NCI-H1930 (cell line): ENCODE measurements at places on chromosomes 16 and 17.

- no peak for DNase-seq
Observed at GRCh38 chr17:66230922-66231591, 1.8 kb upstream of the APOH start.

DNA sequence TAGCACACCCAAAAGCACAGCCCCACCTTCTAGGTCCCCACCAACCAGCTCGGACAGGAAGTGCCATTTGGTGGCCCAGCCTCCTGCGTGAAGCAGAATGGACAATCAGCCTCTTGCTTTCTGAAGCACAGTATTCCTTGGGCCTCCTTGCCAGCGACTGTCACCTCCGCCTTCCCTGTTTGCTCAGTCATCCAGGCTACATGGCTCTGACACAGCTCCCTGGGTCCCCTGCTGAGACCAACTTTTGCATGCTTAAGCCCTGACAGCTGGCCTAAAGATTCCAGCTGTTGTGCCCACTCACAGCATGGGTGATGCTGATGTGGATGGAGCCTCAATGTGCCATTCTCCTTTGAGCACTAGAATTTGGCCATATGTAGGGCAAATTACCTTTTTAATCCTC lies 4.5 kb upstream of the CACNG5 start:
- DNase-seq = no peak

- no peak for DNase-seq
Observed at GRCh38 chr17:34370997-34371395, 8.0 kb upstream of the CCL1 start.

DNA sequence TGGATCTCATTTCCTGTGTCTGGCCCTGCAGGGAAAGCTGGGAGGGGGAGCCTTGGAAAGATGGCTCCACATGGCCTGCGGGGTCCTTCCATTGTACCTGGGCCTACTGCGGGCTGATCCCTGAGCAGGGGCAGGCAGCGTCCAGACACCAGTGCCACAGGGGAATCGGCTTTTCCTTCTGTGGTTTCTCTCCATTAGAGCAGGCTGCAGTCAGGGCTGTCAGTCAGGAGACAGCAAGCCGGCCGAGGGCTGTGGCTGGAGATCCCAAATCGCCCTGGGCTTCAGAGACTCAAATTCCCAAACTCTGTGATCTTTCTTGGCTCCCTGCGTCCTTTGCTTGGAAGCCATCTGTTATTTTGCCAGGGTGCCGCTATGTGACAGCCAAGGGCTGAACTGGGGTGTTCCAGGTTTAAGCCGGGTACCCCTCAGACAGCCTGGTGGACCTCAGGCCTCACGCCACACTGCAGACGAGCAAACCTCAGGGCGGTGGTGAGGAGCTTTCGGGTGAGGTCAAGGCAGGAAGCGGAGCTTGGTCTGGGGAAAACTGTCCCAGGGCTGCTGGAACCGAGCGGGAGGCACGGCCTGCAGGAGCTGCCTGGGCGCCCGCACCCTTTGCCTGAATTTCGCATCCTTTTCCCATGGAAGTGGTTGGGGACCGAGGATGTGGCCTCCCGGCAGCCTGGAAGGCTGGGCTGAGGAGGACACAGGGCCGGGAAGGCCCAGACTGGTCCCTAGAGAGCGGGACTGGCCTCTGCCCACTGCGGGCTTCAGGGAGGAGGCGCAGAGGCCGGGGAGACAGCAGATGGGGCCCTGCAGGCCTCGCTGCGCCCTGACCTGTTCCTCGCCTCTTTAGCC lies 1.5 kb upstream of the CPNE7 start:
- DNase-seq = no peak

DNA sequence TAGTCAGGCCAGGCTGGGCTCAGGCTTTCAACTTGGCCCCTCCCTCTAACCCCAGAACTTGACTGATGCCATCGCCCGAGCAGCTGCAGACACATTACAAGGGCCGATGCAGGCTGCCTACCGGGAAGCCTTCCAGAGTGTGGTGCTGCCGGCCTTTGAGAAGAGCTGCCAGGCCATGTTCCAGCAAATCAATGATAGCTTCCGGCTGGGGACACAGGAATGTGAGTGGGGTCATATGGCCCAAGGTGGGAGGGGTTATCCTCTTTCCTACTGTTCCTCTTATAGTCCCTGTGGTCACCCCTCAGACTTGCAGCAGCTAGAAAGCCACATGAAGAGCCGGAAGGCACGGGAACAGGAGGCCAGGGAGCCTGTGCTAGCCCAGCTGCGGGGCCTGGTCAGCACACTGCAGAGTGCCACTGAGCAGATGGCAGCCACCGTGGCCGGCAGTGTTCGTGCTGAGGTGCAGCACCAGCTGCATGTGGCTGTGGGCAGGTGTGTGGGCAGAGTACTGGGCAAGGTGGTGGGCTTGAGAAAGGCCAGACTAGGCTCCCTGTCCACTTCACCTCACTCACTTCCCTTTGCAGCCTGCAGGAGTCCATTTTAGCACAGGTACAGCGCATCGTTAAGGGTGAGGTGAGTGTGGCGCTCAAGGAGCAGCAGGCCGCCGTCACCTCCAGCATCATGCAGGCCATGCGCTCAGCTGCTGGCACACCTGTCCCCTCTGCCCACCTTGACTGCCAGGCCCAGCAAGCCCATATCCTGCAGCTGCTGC lies 2.1 kb upstream of the NRN1L start:
- no peak for DNase-seq

DNA sequence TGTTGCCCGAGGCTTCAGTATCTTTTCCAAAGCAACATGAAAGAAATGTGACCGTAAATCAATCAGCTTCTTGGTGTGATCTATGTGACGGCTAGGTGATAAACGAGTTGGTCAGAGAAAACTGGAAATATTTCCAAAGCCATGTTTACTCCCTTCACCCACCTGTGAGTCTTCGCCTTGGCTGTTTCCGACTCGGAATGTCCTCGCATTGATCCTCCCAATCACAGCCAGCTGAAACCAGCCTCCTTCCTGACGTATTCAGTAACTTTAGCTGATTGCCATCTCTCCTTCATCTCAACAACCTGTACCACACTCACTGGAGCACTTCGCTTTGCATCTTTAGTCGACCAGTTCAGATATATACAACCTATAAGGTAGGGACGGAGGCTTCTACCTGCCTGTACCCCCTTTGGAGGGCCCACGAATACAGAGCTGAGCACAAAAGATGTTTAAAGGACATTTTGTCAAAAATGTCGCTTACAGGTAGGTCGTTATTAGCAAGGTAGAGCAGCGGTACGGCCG lies 705 bp downstream of the KRABD2 start:
- DNase-seq = no peak

DNA sequence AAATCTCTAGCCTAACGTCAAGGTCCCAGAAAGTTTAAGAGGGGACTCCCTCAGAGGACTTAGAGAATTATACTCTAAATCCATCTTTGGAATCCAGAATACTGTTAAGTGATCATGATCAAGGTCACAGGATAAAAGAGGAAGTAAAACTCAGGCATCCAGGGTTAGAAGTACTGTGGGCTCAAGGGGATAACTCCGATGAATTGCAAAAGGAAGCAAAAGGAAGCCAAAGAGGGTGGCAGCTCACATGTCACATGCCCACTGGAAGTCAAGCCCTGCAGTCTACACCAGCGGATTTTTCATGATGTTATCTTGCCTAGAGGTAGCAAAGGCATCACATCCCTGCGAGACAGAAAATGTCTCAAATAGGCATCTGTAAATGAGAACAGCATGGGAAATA lies 3.8 kb downstream of the ZNF821 start:
- no peak for DNase-seq

DNA sequence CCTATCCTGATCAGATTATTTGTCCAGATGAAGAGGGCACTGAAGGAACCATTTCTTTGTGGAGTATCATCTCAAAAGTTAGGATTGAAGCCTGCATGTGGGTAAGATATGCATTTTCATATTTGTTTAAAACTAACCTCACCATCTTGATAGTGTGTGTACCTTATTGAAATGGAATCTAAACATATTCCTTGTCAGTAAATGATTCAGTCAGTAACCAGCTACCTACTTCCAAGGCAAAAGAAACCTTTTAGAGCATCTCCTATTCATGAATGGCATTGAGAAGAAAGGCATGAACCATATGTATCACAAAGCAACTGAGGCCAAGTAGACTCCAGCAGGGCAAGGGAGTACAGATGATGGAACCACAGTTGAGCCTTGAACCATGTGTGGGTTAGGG lies 57.6 kb downstream of the VMP1 start:
- DNase-seq = no peak
